Peyer's patch (tissue), 4 donors: ENCODE measurements at places on chromosomes 12 and 14. TPM values are rescaled to one million over a fixed set of nuclear protein-coding genes. Genes with fewer than 3 reads are reported as not detected.

DNA sequence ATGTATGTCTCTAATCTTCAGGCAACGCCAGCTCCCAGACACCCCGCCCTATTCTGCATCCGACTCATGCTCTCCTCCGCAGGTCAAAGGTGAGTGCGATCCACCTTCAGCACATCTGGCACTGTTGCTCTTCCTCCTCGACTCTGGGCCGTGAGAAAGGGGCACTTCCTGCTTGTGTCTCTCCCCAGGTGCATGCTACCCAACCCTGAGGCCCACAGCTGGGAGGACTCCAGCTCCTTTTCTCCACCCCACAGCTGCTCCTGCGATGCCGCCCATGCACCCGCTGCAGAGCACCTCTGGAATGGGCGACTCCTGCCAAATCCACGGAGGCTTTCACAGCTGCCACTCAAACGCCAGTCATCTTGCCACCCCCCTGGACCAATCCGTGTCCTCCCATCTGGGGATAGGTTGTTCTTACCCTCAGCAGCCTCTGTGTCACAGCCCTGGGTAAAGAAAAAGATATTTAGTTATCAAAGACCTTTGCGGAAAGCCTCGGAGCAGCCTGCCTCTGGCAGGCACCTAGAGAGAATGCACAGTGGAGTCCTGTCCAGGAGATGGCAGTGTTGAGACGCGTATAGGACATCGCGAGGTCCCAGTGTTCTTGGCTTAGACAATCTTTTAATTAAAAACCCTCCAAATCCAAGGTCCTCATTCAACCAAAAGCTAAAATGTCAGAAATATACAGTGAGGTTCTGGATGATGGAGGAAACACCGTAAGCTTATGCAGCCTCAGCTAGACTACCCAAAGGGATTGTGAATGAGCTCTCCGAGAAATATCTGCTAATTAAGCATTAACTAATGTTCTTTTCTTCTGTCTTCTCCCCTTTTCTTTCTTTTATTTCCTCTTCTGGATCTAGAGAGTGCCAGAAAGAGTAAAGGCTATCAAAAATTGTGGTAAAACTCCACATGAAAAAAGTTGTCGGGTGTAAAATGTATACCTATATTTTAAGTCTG, 54.3 kb downstream of the MYRFL start:
- H3K27me3 ChIP-seq: no peaks in the 10 kb centered on the region
- H3K4me3 ChIP-seq: no peak overlapping the region
- no peaks in the 10 kb centered on the region for H3K36me3 ChIP-seq
- DNase-seq: peak; percentile 62
- no peaks in the 10 kb centered on the region for H3K4me1 ChIP-seq
- H3K27ac ChIP-seq: peak overlapping the region; percentile 12

GRCh38 chr14:51165415-51165814, 70.5 kb upstream of the TRIM9 start:
- no peaks in the 10 kb centered on the region for H3K36me3 ChIP-seq
- H3K4me3 ChIP-seq: no peak overlapping the region
- DNase-seq: no peak

GRCh38 chr14:103121846-103122584, 1.2 kb upstream of the TNFAIP2 start:
- peaks cover 61% of the 10 kb centered on the region for H3K4me1 ChIP-seq
- DNase-seq: peak; percentile 83
- H3K27ac ChIP-seq: peak overlapping the region; percentile 95
- peaks cover 18% of the 10 kb centered on the region for H3K27me3 ChIP-seq

DNA sequence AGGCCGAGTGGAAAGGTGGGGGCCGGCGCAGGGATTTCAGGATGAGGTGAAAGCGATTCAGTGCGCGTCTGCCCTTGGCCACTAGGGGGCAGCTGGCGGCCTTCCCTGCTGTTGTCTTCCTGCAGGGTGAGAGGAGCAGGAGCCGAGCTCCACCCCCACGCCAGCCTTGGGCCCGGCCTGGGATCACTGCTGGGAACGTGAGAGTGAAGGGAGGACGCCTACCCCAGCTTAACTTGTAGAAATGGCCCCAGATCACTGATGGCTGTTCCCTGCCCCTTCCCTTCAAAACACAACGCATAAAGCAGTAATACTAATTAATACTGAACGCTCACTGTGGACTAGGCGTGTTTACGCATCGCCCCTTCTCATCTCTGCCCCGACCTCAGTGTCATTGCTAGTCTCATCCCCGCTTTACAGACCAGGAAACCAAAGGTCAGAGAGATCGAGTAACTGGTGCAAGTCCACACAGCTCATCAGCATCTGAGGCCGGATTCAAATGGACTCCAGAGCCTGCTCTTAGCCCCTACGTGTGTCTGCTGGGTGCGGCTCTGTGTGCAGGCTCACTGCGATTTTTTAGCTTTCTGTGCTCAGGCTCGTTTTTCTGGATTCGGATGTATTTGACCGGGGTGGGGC, 24.3 kb downstream of the MVK start:
- H3K27ac ChIP-seq: no peak overlapping the region
- peaks cover 7% of the 10 kb centered on the region for H3K4me1 ChIP-seq
- no peaks in the 10 kb centered on the region for H3K27me3 ChIP-seq
- peaks cover 23% of the 10 kb centered on the region for H3K36me3 ChIP-seq
- DNase-seq: peak; percentile 91
- no peak overlapping the region for H3K4me3 ChIP-seq

GRCh38 chr12:126171937-126172559, 1106.8 kb downstream of the AACS start:
- H3K4me1 ChIP-seq: no peaks in the 10 kb centered on the region
- no peaks in the 10 kb centered on the region for H3K36me3 ChIP-seq
- DNase-seq: no peak
- no peak overlapping the region for H3K27ac ChIP-seq
- H3K27me3 ChIP-seq: no peaks in the 10 kb centered on the region
- no peak overlapping the region for H3K4me3 ChIP-seq

DNA sequence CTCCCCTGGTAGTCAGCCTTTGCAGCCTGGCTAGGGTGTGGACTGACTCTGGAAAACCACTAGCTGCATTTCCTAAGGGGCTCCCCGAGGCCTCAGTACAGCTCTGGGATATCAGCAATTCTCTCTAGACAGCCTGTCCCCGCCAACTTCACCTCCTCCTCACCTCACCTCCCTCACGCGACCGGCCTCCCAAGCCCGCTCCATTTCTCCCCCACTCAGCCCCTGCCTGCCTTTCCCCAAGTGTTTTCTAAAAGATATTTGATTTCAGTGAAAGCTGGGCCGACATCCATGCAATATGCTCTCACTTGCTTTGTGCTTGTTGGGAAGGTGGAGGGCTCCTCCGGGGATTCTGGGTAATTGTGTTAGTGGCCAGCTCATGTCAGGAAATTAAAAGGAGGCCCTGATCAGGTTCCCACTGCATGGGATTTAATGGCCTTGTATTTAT, 91.8 kb downstream of the ESRRB start:
- no peaks in the 10 kb centered on the region for H3K36me3 ChIP-seq
- no peaks in the 10 kb centered on the region for H3K27me3 ChIP-seq
- H3K27ac ChIP-seq: no peak overlapping the region
- no peak for DNase-seq
- no peaks in the 10 kb centered on the region for H3K4me1 ChIP-seq

DNA sequence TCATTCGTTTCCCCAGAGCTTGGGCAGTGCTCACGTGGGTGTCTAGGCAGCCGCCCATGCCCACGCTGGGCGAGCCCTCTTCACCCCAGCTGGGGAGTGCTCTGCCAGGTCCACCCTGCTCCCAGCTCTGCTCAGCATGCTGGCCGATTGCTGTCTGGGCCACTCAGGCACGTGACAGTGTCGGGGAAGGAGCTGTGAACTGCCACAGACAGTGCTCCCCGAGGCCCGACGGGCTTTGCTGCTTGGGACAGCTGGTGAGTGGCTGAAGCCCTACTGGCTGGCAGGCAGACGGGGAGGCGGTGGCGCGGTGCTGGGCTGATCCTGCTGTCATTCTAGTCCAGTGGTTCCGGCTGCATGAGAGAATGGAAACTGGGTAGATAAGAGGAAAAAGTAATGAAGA, 15.8 kb downstream of the NOC4L start:
- no peaks in the 10 kb centered on the region for H3K27me3 ChIP-seq
- H3K27ac ChIP-seq: no peak overlapping the region
- no peaks in the 10 kb centered on the region for H3K36me3 ChIP-seq
- no peak for DNase-seq

- no peak for DNase-seq
- H3K4me3 ChIP-seq: no peak overlapping the region
- H3K27me3 ChIP-seq: no peaks in the 10 kb centered on the region
- H3K4me1 ChIP-seq: no peaks in the 10 kb centered on the region
Measured at GRCh38 chr12:128365032-128365431, 98.1 kb downstream of the TMEM132C start.

DNA sequence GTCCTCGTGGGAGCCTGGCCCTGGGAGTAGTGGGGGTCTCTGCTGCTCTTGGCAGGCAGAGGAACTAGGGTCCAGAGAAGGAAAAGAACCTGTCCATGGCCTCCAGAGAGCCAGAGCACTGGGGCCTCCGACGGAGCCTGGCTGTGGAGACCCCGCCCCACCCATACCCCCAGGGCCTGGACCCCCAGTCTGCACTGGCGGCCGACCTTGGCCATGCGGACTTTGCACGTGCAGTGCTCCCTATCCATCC, 1.1 kb downstream of the BEGAIN start:
- DNase-seq: no peak
- no peaks in the 10 kb centered on the region for H3K36me3 ChIP-seq
- H3K27ac ChIP-seq: no peak overlapping the region
- H3K4me1 ChIP-seq: no peaks in the 10 kb centered on the region

DNA sequence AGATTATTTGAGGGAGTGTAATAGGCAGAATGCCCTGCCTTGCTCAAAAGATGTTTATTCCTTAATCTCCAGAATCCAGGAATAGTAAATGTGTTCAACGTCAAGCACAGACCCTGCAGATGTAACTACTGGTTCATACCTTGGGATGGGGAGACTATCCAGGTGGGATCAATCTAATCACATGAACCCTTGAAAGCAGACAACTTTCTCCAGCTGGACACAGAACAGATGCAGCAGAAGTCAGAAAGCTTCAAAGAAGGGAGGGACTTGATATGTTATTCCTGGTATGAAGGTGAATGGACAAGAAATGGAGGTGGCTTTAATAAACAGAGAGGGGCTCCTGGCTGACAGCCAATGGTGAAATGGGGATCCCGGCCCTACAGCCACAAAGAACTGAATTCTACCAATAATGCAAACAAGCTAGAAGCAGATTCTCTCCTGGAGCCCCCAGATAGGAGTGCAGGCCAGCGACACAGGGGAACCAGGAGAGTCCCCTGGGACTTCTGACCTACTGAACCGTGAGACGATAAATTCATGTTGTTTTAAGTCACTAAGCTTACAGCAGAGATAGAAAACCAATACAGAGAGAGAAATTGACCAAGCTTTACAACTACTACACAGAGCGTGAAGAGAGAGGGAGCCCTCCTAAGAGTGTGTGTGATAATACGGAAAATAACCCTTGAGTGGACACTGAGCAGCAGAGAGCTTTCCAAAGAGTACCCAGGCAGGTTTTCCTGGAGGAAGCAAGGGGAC, 133.5 kb upstream of the TMEM132C start:
- H3K27ac ChIP-seq: no peak overlapping the region
- H3K4me3 ChIP-seq: no peak overlapping the region
- H3K36me3 ChIP-seq: no peaks in the 10 kb centered on the region
- no peaks in the 10 kb centered on the region for H3K4me1 ChIP-seq
- no peak for DNase-seq

DNA sequence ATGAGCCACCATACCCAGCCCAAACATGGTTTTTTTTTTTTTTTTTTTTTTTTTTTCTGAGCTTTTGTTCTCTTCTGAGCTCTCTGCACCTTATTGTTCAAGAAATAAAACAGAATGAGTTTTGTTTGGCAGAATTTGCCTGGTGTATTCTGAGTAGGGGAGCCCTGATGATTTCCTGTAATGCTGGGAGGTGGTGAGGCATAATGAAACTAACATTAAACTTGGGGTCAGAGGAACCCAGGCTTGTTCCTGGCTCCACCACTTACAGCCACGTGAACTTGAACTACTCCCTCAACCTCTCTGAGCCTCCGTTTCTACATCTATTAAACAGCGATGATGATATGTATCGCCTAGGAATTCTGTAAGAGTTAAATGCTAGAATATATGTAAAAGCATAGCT, 276.3 kb upstream of the CRY1 start:
- H3K4me1 ChIP-seq: no peaks in the 10 kb centered on the region
- no peaks in the 10 kb centered on the region for H3K27me3 ChIP-seq
- no peak overlapping the region for H3K4me3 ChIP-seq
- H3K36me3 ChIP-seq: no peaks in the 10 kb centered on the region
- H3K27ac ChIP-seq: peak overlapping the region; percentile 51

GRCh38 chr12:1531654-1532374, 62.6 kb downstream of the FBXL14 start:
- H3K27me3 ChIP-seq: peaks cover 24% of the 10 kb centered on the region
- DNase-seq: no peak
- H3K4me3 ChIP-seq: peak overlapping the region; percentile 50
- no peak overlapping the region for H3K27ac ChIP-seq
- H3K36me3 ChIP-seq: no peaks in the 10 kb centered on the region

- no peaks in the 10 kb centered on the region for H3K4me1 ChIP-seq
- H3K36me3 ChIP-seq: no peaks in the 10 kb centered on the region
- peak; percentile 67 for DNase-seq
- no peak overlapping the region for H3K27ac ChIP-seq
- H3K27me3 ChIP-seq: no peaks in the 10 kb centered on the region
Measured at GRCh38 chr12:40208707-40209446, 15.9 kb upstream of the LRRK2 start.

DNA sequence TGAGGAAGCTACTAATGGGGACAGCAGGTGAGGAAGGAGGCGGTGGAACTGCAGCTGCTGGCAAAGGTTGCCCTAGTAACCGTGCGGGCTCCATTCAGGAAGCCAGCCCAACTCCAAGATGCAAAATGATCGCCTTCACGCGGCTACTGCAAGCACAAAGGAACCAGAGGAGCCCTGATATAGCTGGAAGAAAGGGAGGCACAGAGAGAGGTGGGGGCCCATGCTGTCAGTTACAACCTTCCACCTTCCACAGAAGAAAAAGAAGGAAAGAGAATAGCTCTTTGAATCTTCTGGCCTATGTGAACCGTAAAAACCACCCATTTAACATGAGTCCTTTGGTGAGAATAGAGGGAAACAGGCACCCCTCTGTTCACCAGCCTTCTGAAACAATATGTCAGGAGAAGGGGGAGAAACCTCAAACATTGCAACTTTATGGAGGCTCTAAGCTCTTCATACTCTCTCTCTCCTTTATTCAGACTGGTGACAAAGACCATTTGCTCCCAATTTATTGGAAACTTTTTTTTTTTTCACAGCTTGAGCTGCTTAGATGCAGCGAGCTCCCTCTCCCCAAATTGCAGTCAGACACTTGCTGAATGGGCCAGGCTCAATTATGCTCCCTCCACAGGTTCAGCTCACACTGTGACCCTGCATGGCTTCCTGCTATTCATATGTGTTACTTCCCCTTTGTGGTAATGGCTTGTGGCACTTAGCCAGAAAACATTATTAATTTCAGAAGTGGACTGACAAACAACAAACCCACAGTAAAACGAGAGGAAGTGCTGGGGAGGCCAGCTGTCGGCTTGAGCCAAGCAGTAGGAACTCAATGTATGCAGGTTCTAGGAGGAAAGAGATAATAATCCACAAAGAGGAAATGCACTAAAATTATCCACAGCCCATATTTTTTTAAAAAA, 6.2 kb downstream of the DUSP6 start:
- H3K27ac ChIP-seq: peak overlapping the region; percentile 62
- peaks cover 7% of the 10 kb centered on the region for H3K4me1 ChIP-seq
- no peaks in the 10 kb centered on the region for H3K27me3 ChIP-seq
- no peaks in the 10 kb centered on the region for H3K36me3 ChIP-seq
- no peak for DNase-seq

Gene MANSC1
- 24.0 TPM for total RNA-seq

Gene OR6C3
- total RNA-seq: not detected

Gene ZNF410
- 44.6 TPM for total RNA-seq

Gene C14orf180
- not detected for total RNA-seq

Gene MMP19
- total RNA-seq: 6.4 TPM

Gene TSHR
- total RNA-seq: not detected

Gene SYNE3
- total RNA-seq: 35.5 TPM

Gene CACNA2D4
- 9.5 TPM for total RNA-seq

Gene SMIM41
- 1.4 TPM for total RNA-seq

Gene KRT72
- not detected for total RNA-seq

Gene BATF
- 28.1 TPM for total RNA-seq
